Activated T-cell treated with anti-CD3 and anti-CD28 coated beads, Interleukin-2, amount 50 U/mL, for 4 hours (primary cell): ENCODE measurements at places on chromosomes 11 and 22. TPM values are rescaled to one million over a fixed set of nuclear protein-coding genes. Genes with fewer than 3 reads are reported as not detected.

- DNase-seq: no peak
Measured at GRCh38 chr11:12386745-12387144, 9.4 kb downstream of the PARVA start.

DNA sequence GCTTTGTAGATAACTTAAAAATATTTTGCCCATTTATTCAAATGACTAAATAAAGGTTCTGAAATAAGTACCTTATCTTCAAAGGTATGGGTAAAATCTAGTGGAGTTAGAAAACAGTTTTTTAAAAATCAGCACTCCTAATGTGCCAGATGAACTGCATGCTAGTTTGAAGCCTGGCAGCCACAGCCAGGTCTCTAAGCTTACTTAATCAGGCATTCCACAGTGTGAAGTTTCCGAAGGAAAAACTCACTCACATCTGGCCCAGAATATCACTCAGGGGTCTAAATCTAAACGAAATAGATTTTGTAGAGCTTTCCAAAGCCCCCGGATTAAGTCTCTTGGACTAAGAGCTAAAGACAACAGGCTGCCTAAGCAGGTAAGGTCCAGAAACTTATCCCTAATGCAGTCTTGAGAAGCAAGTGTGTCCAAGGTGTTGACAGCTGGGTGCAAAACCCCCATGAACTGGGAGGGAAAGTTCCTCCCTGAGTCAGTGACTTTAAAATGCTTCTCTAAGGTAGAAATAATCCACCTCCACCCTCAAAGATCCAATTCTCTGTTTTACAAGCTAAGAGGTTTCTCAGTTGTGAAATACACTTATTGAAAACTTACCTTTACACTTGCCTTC is 157.6 kb downstream of the FCHSD2 start:
- DNase-seq: no peak

The HEPHL1 gene
- not detected for total RNA-seq

The CYP2D6 gene
- total RNA-seq: 1.9 TPM

The UCP3 gene
- total RNA-seq: 1.7 TPM
